ENCODE measurements at places on chromosomes 12 and 14.

GRCh38 chr14:27049701-27050100 is 451.9 kb upstream of the NOVA1 start:
- DNase-seq = no peak

GRCh38 chr14:67653651-67654280 is 20.7 kb downstream of the VTI1B start:
- no peak for DNase-seq

DNA sequence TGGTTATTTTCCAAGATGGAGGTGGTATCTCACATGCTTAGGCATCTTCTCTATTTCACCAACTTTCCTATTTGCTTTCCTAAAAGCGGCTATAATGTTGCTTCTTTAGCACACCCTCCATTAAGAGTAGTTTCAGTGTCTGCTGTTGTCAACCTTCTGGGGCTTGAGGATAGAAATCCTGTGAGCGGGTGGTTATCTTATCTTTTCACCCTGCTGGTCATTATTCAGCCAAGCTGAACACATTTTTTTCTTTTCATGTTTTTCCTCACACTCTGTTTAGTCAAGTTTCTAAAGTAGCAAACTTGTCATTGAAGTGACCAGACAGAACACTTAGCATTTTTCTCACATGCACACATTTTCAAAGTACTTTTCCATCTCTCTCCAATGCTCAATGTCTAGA is 104.5 kb downstream of the SLC8A3 start:
- no peak for DNase-seq

DNA sequence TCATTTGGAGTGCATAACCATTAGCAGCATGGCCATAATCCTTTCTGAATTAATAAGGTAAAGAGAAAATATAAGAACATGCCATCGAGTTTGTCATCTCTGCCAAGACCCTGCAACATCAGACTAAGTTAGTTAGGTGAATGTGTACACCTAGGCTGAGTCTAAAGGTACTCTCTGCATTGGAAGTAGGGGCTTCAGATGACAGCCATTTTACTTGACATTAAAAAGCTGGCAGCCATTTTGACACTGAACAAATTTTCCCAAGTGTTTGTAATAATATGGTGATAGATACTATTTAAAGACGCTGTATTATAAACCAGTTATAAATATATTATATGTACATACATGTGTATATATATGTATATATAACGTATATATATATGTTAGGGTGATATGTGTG is 79.0 kb downstream of the SUDS3 start:
- no peak for DNase-seq

DNA sequence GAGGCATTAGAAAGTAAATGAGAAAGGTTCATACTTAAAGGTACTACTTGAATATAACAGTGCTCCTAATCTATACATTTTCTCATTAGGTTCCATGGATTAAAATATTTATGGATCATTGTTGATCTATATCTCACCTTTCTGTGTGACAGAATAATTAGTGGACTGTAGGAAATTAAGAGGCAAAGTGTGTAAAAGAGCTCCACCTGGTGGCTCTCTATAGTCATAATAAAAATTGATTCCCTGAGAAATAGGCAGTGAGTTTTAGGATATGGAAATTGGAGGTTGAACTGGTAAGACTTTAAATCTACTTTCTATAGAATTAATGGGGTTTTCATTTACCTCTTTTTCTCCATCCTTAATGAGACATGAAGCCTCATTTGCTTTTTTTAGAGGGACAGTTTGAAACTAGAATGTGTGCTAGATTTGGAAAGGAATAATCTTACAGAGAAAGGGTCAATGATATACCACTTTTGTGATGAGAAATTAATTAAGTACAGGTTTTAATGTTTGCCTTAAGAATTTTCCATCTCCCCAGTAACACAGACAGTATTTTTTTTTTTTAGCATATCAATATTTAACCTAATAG is 11.8 kb upstream of the DERA start:
- no peak for DNase-seq

- no peak for DNase-seq
Measured at GRCh38 chr12:67415473-67415872, 146.3 kb downstream of the CAND1 start.

- no peak for DNase-seq
Measured at GRCh38 chr14:88005978-88006851, 1.3 kb downstream of the GPR65 start.

DNA sequence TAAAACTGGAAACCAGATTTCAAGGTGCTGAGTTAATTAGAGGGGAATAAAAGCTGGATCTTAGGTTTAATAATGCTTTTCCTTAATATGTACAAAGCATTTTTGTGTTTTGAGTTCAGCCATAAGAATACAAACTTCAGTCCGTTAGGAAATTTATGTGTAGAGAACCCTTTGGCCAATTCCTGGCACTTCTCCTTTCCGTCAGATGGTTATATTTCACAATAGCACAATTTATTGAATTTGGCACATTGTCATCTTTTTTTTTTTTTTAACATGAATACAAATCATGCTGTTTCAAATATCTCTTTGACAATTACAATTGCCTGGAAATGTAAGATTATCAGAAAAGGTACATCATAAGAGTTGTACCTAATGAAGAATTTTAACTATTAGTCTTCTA is 56.2 kb upstream of the DDHD1 start:
- DNase-seq = no peak

DNA sequence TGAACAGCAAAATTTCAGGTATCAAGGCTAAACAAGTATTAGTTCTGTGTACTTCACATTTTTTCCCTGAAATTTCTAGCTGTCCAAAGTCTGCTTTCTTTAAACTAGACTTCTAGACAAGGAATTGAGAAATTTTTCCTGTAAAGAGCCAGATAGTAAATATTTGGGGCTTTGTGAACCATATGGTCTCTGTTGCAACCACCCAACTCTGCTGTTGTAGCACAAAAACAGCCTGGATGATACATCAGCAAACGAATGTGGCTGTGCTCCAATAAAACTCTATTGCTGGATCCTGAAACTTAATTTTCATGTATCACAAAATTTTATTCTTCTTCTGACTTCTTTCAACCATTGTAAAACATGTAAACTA is 96.0 kb upstream of the SLC38A4 start:
- no peak for DNase-seq

DNA sequence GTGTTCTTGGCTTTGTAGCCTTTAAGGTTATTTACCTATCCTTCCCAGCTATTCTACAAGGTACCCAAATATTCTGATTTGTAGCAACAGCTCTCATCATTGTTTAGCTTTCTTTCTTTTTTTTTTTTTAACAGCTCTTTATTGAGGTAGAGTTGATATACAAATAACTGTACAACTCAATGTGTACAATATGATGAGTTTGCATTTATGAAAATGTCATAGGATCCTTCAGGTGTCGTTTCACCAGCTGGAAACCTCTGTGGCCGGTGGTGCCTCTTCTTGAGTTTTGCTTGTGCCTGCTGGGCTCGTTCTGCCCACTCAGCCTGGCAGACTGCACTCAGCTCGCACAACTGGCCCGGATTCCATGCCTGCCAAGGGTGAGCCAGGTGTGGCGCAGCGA is 26.9 kb upstream of the TBPL2 start:
- no peak for DNase-seq

DNA sequence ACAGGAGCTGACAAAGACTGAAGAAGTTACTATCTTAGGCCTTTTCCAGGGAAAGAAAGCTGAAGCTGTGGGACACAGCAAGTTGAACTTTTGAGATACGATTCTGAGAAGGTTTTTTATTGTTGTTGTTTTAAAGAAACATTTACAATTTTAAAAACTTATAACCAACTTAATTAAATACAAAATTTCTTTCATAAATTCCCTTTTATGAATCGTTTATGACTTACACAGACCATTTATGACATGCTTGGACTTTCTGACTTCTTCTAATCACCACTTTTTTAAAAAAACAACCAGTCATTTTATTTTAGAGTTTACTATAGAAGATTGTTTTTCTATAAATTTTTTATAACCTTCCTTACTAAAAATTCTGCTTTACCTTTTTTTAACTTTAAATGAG is 68.7 kb downstream of the DHRS2 start:
- no peak for DNase-seq

DNA sequence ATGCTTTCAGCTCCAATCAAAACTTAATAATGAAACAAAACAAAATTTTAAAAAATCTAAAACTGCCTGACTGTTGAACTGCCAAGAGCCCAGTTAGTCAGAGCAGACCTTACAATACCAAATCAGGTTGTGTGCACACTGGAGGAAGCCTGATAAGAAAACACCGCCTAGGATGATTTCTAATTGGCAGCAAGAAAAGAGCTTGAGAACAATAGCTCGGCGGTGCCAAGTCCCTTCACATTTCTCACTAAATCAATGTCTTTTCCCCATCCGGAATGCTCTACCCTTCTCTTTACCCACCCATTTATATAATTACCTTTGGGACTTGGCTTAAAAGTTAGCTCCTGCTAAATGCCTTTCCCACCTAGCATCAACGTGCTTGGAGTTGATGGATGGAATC is 256.7 kb downstream of the C12orf75 start:
- DNase-seq = no peak

- DNase-seq = peak; percentile 27
Measured at GRCh38 chr12:113424915-113425823, 3.0 kb downstream of the SDSL start.

DNA sequence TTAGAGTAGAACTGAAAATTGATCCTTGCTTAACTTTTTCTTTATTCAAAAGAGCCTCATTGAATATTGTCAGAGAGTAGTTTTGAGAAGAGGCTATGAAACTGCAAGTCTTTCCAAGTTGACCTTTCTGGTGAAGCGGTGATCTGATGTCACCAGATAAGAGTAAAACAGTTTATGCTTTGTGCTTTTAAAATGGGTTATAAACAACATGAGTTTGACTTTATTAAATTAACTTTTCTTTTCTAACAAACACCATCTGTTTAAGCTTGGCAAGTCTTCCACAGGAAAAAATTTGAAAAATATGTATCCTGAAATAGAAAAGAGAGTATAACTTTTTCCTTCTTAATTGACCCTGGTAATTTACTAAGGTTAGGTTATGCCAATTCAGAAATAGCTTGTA is 408.7 kb upstream of the NOVA1 start:
- DNase-seq = no peak

- DNase-seq = no peak
Measured at GRCh38 chr12:128811806-128812205, 12.0 kb downstream of the SLC15A4 start.

- no peak for DNase-seq
Measured at GRCh38 chr14:89391123-89391522, 25.9 kb downstream of the FOXN3 start.

- no peak for DNase-seq
Measured at GRCh38 chr12:11741434-11742092, 92.1 kb downstream of the ETV6 start.

- no peak for DNase-seq
Measured at GRCh38 chr14:24851837-24852236, 198.1 kb downstream of the STXBP6 start.

DNA sequence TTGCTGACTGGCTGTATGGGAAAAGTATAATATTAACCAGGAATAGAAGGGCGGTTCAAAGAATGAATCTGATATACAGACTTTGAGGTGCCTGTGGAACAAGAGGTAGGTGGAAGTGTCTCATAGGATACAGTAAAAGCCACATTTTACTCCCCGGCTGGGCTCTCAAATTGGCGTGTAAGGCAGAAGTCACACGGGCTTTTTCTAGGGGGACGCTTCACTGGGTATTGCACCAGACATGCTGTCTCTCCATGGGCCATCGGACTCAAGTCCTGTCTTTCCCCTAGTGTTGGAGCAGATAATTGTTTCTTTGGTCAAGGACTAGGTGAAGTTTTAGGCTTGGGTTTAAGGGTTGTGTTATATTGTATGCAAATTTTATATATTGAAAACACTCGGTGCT is 9.1 kb downstream of the TMCC3 start:
- no peak for DNase-seq
